GM23248 (cell line): ENCODE measurements at places on chromosomes 7 and 10. TPM values are rescaled to one million over a fixed set of nuclear protein-coding genes. Genes with fewer than 3 reads are reported as not detected.

The CALHM3 gene
- total RNA-seq, result not detected in 2 replicates

The TAS2R39 gene
- not detected in 2 replicates for total RNA-seq

The OR9A2 gene
- not detected in 2 replicates for total RNA-seq

The SLC16A9 gene
- total RNA-seq, result not detected in 2 replicates

The TAF5 gene
- 4.0 and 4.7 TPM in 2 replicates for total RNA-seq

The PDE1C gene
- 33.8 and 43.1 TPM in 2 replicates for total RNA-seq

DNA sequence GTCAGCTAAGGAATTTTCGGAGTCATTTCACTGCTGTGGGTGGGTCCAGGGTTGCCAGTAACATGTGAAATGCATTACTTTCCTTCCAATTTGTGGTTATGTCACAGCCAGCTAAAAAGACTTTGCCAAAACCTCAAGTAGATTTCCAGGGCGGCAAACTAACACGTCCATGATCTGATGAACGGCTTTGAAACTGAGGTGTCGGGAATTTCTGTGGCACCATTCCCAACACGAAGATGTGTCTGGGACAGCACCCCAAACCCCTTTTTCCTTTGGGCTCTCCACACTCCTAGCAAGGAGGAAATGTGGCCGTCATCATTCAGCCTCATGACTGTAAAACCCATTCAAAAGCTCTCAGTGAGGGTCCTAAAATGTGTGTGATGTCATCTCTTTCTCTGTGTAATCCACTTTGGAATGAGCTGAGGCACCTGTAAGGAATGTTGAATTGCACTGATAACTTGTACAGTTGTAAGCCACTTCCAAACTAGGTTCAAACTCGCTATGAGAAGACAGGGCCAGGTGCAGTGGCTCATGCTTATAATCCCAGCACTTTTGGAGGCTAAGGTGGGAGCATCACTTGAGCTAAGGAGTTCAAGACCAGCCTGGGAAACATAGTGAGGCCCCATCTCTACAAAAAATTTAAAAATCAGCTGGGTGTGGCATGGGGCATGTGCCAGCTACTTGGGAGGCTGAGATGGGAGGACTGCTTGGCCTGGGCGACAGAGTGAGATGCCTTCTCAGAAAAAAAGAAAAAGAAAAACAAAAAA is 146.1 kb upstream of the FRMD4A start:
- peak; percentile 77 for DNase-seq
- H3K27ac ChIP-seq, result no peak overlapping the region
- peaks cover 48% of the 10 kb centered on the region for H3K27me3 ChIP-seq
- peak overlapping the region; percentile 3; the same call in 1 of the 2 replicates for H3K4me3 ChIP-seq
- no peaks in the 10 kb centered on the region for H3K36me3 ChIP-seq

- no peaks in the 10 kb centered on the region; the same call in 1 of the 2 replicates for H3K27me3 ChIP-seq
- H3K4me3 ChIP-seq, result no peak overlapping the region
- DNase-seq, result no peak
- H3K36me3 ChIP-seq, result no peaks in the 10 kb centered on the region
Measured at GRCh38 chr10:67722113-67722512, 26.1 kb upstream of the CTNNA3 start.

DNA sequence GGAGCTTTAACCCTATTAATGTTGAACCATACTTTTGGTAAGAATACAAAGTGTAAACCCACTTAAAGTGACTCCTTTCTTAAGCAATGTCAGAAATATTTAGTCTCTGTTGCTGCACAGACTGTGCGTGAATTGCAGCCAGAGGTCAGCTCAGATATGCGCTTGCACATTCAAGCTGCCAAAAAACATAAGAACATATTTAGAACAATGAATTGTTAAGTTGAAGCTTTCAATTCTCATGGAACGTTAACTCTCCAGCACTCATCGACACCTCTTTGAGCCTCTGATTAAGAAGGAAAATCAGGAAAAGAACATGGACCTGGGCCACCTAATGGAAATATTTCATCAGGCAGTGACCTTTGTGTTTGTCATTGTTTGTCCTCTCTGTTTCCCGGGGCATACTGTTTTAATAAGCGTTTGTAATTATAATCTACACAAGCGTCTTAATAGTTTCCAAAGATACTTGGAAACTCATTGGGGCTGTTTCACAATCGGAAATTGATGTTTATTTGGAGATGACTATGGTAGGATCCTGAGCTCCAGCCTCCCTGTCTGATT is 193.0 kb upstream of the CELF2 start:
- H3K36me3 ChIP-seq, result no peaks in the 10 kb centered on the region
- peak; percentile 90 for DNase-seq
- peaks cover 55% of the 10 kb centered on the region for H3K4me1 ChIP-seq
- no peaks in the 10 kb centered on the region for H3K27me3 ChIP-seq
- peak overlapping the region; percentile 28 for H3K4me3 ChIP-seq
- H3K27ac ChIP-seq, result peak overlapping the region; percentile 95

DNA sequence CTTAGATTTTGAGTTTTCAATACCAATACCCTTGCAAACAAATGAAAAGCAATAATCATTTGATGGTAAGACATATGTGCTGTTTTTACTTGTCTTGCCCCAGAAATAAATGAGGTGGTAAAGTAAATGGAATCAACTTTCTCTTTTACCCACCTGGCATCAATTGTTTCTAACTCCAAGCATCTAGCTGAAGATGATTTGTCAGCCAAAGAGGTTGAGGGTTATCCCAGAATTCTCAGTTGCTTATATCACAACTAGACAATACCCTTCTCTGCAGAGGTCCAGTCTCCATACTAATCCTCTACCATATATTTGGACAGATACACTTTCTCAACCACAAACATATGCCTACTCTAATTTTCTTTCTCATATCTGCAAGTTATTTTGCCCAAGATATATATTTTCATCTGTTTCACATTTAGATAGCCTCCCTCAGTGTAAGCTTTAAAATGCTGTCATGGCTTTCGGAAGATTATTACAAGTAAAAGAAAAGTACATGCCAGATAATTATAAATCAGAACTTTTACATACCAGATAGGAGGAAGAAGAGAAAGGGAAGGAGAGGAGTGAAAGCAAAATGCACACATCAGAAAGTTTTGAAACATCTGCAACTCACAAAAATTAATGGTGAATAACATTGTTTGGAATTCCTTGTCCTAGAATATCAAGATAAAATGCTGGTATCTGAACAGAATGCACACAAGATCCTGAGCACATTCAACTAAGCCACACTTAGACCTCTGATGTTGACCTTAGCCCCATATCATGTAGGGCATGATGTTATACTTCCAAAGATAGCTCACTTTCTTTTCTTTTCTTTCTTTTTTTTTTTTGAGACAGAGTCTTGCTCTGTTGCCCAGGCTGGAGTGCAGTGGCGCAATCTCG is 146.6 kb downstream of the REEP3 start:
- H3K4me1 ChIP-seq, result peaks cover 41% of the 10 kb centered on the region
- H3K4me3 ChIP-seq, result no peak overlapping the region
- DNase-seq, result peak; percentile 4

GRCh38 chr10:119395280-119396007 is 147.1 kb downstream of the RGS10 start:
- H3K27me3 ChIP-seq, result no peaks in the 10 kb centered on the region
- no peak for DNase-seq
- no peaks in the 10 kb centered on the region for H3K36me3 ChIP-seq
- H3K4me3 ChIP-seq, result no peak overlapping the region
- H3K4me1 ChIP-seq, result peaks cover 8% of the 10 kb centered on the region; the same call in 1 of the 2 replicates

GRCh38 chr7:103594186-103594585 is 148.2 kb upstream of the SLC26A5 start:
- no peaks in the 10 kb centered on the region for H3K36me3 ChIP-seq
- no peaks in the 10 kb centered on the region for H3K27me3 ChIP-seq

DNA sequence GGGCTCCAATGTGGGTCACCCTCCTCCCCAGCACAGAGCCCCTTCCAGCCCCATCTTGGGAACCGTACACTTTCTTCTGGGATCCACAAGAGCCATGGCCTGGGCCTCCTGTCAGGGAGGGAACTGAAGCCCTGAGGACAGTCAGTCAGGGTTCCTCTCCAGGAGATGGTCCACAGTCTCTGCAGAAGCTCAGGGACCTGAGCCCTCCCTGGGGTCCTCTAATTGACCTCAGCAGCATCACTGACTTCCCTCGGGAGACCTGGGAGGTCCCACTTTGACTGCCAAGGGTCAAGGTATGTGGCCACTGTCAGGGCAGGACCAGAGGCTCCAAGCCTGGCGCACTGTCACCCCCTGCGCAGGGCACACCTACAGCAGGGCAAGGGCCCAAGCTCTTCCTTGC is 32.3 kb downstream of the NOD1 start:
- H3K27me3 ChIP-seq, result no peaks in the 10 kb centered on the region
- DNase-seq, result no peak
- peaks cover 8% of the 10 kb centered on the region; the same call in 1 of the 2 replicates for H3K36me3 ChIP-seq
- H3K4me3 ChIP-seq, result no peak overlapping the region
- H3K4me1 ChIP-seq, result no peaks in the 10 kb centered on the region

DNA sequence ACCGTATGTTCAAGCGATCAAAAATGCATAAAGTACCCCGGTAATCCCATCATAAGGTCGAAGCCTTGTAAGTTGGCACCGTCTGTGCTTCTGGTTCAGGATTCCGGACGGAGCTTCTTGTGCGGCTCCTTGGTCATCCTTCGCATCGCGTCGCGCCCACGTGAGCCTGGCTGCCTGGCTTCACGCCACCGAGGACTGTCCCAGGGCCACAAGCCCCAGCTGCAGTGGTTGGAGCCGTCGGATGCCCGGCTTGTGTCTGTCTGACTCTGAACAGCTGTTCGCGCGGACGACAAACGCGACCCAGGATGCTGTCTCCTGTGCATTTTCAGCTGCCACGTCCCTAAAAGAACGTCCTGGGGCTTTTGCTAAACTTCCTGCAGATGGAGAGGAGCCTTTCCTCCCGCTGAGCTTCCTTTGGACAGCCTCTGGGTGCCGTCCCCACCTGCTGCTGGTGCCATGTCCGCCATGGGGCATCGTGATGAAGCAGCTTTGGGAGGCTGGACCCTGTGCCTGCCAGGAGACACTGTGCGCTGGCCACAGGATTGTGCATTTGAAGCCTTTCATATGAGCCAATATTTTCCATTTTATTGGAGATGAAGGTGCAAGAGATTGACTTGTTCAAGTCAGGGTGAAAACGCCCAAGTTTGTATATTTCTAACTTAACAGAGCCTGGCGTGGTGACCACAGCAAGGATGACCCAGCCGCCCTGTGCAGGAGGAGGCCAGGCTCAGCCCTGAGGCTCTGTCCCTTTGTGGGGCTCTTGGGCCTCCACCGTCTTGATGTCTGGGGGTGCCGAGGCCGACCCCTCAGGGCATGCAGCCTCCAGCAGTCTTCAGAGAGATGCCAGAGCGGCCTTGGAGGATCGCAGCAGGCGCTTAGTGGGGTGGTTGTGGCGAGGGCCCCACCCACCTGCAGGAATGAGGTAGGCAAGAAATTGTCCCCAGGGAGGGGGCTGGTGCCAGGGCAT is 6.7 kb upstream of the JAKMIP3 start:
- H3K27ac ChIP-seq, result no peak overlapping the region
- no peak overlapping the region for H3K4me3 ChIP-seq
- H3K36me3 ChIP-seq, result no peaks in the 10 kb centered on the region

DNA sequence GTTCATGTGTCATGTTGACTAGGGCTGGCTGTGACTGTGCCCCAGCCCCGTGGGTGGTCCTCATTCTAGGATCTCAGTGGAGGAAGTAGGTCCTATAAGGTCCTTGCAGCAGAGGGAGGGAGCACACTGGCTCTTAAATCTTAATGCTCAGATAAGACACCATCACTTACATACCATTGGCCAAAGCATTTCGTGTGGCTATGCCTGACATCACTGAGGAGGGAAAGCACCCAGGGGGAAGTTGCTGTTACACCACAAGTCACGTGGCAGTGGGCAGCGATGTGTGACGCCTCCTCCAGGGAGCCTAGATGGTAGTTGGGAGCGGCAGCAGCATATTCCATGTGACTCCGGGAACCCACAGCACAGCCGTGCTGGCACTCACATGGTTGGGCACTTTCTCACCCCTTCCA is 224.7 kb upstream of the SH2B2 start:
- no peak for DNase-seq
- H3K27me3 ChIP-seq, result no peaks in the 10 kb centered on the region
- no peak overlapping the region for H3K4me3 ChIP-seq
- no peak overlapping the region for H3K27ac ChIP-seq
- peaks cover 10% of the 10 kb centered on the region; the same call in 1 of the 2 replicates for H3K4me1 ChIP-seq

GRCh38 chr10:23804125-23804524 is 365.2 kb downstream of the OTUD1 start:
- H3K4me1 ChIP-seq, result no peaks in the 10 kb centered on the region
- no peaks in the 10 kb centered on the region for H3K27me3 ChIP-seq
- DNase-seq, result no peak
- H3K36me3 ChIP-seq, result no peaks in the 10 kb centered on the region

GRCh38 chr10:30536578-30536977 is 93.0 kb downstream of the LYZL2 start:
- no peak overlapping the region for H3K27ac ChIP-seq
- no peaks in the 10 kb centered on the region for H3K36me3 ChIP-seq
- no peaks in the 10 kb centered on the region for H3K27me3 ChIP-seq
- H3K4me1 ChIP-seq, result peaks cover 6% of the 10 kb centered on the region
- no peak overlapping the region for H3K4me3 ChIP-seq

- H3K36me3 ChIP-seq, result no peaks in the 10 kb centered on the region
- no peak overlapping the region for H3K4me3 ChIP-seq
- H3K4me1 ChIP-seq, result peaks cover 69% of the 10 kb centered on the region
Measured at GRCh38 chr7:47092336-47092735, 489.6 kb downstream of the TNS3 start.
